WTC11 (cell line): ENCODE measurements at places on chromosomes 6 and 20.
A peak's percentile ranks its signal among the peaks of the same experiment; 100 is the strongest.

- peak overlapping the region; percentile 68 for H3K4me3 ChIP-seq
- H3K4me1 ChIP-seq: peaks cover 46% of the 10 kb centered on the region
- no peaks in the 10 kb centered on the region for H3K36me3 ChIP-seq
- H3K27ac ChIP-seq: no peak overlapping the region
- H3K27me3 ChIP-seq: peaks cover 18% of the 10 kb centered on the region
- DNase-seq: no peak
These were observed 14.4 kb upstream of the TLDC2 start for GRCh38 chr20:36861625-36861874.

DNA sequence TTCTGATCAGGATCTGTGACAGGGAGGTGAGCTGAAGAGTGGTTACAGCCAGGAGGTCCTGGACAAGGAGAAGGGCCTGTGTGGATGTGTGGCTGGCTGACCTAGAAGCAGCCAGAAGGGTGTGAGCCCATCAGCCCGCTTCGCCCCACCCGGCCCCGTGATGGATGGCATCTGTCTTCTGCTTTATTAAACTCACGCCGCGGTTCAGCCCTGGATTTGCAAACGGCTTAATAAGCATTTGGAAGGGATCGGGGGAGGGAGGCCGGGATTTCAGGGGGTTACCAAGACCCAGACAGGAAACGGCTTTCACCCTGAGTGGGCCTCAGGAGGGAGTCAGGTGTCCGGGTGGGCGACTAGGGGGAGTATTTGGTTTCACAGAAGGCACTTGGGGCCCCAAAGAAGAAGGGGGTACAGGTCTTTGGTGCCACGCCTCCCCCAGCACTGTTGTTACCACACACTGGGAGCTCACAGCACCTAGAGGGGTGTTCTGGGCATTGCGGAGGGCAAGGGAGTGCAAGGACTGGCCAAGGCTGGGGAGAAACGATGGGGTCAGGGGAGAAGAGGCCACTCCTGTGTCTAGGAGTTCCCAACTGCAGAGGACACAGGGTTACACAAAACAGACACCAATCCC is 53.8 kb upstream of the FOXP4 start:
- DNase-seq: no peak
- H3K27ac ChIP-seq: no peak overlapping the region
- peaks cover 62% of the 10 kb centered on the region for H3K4me1 ChIP-seq
- peaks cover 68% of the 10 kb centered on the region for H3K27me3 ChIP-seq
- H3K4me3 ChIP-seq: no peak overlapping the region; the same call in 1 of the 2 replicates

- 0 out of 2 replicates have a peak, but pooled peaks cover 2% of the 10 kb centered on the region for H3K36me3 ChIP-seq
- no peaks in the 10 kb centered on the region for H3K4me1 ChIP-seq
- no peaks in the 10 kb centered on the region for H3K27me3 ChIP-seq
- no peak overlapping the region for H3K4me3 ChIP-seq
- no peak for DNase-seq
These were observed 86.5 kb downstream of the ATRN start for GRCh38 chr20:3557237-3557785.

DNA sequence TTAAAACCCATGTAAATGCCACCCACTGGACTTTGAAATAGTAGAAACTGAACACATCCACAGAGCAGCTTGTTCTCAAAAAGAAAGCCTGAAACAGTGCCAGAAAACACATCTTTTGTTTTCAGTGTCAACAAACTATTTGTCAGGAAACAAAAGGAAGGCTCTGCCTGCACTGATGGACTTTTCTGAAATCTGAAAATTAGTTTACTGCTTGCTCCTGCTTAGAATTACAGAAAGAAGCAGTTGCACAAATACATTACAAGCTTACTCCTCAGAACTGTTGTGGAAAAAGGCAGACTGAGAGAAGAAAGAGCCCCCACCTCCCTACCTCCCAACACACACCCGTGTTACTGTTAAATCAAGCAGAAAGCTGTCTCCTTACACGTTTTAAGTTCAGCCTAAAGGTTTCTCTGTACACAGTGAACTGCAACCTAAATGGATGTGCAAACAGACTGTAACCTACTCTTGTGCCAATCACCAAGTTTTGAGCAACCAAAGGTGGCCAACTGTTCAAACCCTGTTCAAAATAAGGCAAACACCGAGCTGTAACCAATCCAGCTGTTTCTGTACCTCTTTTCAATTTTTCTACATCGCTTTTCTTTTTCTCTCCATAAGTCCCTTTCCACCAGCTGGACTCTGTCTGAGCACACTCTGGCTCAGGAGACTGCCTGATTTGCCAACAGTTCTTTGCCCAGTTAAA is 43.7 kb downstream of the FRK start:
- H3K4me1 ChIP-seq: no peaks in the 10 kb centered on the region; the same call in 1 of the 2 replicates
- no peak overlapping the region for H3K4me3 ChIP-seq
- no peak overlapping the region for H3K27ac ChIP-seq
- no peak for DNase-seq

DNA sequence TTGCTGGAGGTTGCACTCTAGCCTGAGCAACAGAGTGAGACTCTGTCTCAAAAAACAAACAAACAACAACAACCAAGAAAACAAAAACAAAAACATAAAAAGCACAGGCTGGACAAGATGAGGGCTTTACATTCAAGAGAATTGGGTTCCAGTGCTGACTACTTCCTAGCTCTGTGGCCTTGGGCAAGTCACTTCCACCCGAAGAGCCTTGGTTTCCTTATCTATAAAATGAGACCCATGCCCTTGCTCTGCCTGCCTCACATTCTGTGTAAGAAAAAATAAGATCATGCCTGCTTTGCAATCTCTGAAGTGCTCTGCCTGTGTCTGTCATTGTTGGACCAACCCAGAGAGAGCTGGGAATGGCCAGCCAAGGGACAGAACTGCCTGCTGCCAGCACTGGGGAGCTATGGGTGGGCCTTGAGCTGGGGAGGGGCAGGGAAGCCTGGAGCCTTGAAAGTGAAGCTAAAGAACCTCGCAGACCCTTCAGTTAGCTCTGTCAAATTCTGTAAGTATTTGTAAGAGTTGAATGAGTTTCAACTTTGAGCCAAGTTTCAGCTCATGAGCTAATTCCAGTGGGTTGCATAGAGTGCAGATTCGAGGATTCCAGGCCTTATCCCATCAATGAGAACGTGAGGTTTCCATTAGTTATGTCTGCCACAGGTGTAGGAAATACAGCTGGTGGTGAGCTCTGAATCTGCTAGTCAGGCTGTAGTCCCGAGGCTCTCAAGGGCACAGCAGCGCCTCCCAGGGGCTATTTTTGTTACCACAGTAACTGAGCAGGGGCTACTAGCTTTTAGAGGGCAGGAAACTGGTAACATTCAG is 93.2 kb downstream of the DLGAP4 start:
- no peak overlapping the region for H3K4me3 ChIP-seq
- no peaks in the 10 kb centered on the region for H3K36me3 ChIP-seq
- H3K27me3 ChIP-seq: no peaks in the 10 kb centered on the region
- peak; percentile 96 for DNase-seq

DNA sequence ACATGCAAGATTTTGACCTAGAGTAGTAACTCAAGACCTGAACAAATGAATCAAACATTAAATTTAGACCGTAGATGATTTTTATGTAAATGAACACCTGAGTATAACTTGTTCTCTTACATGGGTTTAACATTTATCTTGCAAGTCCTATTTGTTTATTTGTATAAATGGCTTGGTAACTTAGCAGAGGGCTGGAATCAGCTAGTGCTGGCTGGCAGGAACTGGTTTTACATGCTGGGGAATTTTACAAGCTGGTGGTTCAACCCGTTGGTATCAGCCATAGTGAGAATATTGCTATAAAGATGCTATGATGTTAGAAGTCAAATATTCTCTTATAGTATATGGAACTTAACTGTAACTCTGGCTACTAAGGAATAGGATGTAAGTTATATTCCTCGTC is 8.9 kb downstream of the SLC22A2 start:
- no peak overlapping the region for H3K4me3 ChIP-seq
- H3K4me1 ChIP-seq: peaks cover 76% of the 10 kb centered on the region
- H3K36me3 ChIP-seq: peaks cover 9% of the 10 kb centered on the region; the same call in 1 of the 2 replicates
- no peak for DNase-seq
- H3K27me3 ChIP-seq: no peaks in the 10 kb centered on the region

- H3K4me1 ChIP-seq: peaks cover 8% of the 10 kb centered on the region
- DNase-seq: no peak
- H3K27ac ChIP-seq: no peak overlapping the region
- H3K27me3 ChIP-seq: no peaks in the 10 kb centered on the region
- H3K36me3 ChIP-seq: peaks cover 18% of the 10 kb centered on the region
- no peak overlapping the region for H3K4me3 ChIP-seq
These were observed 9.9 kb downstream of the TTI1 start for GRCh38 chr20:38023181-38024001.

GRCh38 chr6:2971420-2972218 is at the start of gene SERPINB6:
TSS of gene SERPINB6 (minus strand) at chr6:2971567. CDS start at chr6:2959332, 12,235 bp downstream.
- DNase-seq: peak; percentile 52
- peaks cover 15% of the 10 kb centered on the region for H3K27me3 ChIP-seq
- H3K4me1 ChIP-seq: peaks cover 19% of the 10 kb centered on the region
- no peaks in the 10 kb centered on the region for H3K36me3 ChIP-seq
- peak within 1 kb of the TSS; percentile 78 for H3K4me3 ChIP-seq
- no peak within 1 kb of the TSS for H3K27ac ChIP-seq

- no peaks in the 10 kb centered on the region for H3K27me3 ChIP-seq
- peak overlapping the region; percentile 64 for H3K27ac ChIP-seq
- peaks cover 6% of the 10 kb centered on the region for H3K36me3 ChIP-seq
- DNase-seq: no peak
These were observed 224.1 kb upstream of the MYLIP start for GRCh38 chr6:15904651-15905376.

- peaks cover 16% of the 10 kb centered on the region for H3K36me3 ChIP-seq
- DNase-seq: peak; percentile 78
- H3K27ac ChIP-seq: peak overlapping the region; percentile 85
- H3K4me1 ChIP-seq: peaks cover 61% of the 10 kb centered on the region
- H3K27me3 ChIP-seq: no peaks in the 10 kb centered on the region
These were observed 14.5 kb downstream of the BCL2L1 start for GRCh38 chr20:31707994-31708735.

DNA sequence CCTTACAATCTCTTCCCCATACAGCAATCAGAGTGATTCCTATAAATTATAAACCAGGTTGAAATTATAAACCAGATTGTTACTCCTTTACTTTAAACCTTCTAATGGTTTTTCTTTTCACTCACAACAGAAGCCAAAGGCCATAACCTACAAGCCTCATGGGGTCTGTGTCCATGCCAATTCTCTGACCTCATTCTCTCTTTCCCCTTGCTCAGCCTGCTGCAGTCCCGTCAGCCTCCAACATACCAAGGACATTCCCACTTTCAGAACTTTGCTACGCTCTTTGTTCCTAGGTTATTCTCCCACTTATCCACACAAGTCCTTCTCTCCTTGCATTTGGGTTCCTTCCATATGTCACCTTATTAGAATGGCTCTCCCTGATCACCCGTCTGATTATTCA is 277.9 kb upstream of the TCF21 start:
- H3K27me3 ChIP-seq: no peaks in the 10 kb centered on the region; the same call in 1 of the 2 replicates
- H3K27ac ChIP-seq: no peak overlapping the region
- no peak for DNase-seq
- no peaks in the 10 kb centered on the region for H3K36me3 ChIP-seq
- peaks cover 25% of the 10 kb centered on the region for H3K4me1 ChIP-seq

- peak within 1 kb of the TSS; percentile 67 for H3K4me3 ChIP-seq
- DNase-seq: peak; percentile 84
- no peaks in the 10 kb centered on the region for H3K36me3 ChIP-seq
- H3K4me1 ChIP-seq: peaks cover 9% of the 10 kb centered on the region
These were observed at the start of gene ADGB for GRCh38 chr6:146598772-146599405. TSS of gene ADGB (plus strand) at chr6:146598972. CDS start at chr6:146599041, 69 bp downstream.

DNA sequence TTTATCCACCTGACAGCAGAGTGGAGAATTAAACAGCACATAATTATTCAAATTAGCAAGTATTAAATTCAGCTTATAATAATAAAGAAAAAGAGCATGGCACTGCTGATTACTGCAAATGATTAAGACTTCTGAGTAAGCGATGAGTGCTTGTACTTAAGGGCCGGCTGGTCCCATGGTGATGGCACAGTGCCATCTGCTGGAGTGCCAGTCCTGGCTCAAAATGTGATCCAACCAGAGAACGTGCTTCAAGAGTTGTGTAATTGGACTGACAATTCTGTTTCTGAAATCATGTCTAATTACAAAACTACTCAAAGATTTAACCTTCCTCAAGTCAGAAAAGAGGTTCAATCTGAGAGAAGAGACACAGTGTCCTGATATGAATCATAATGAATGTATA is 181.6 kb upstream of the RGS17 start:
- no peaks in the 10 kb centered on the region for H3K36me3 ChIP-seq
- peak; percentile 48 for DNase-seq
- H3K4me1 ChIP-seq: peaks cover 4% of the 10 kb centered on the region; the same call in 1 of the 2 replicates
- H3K27ac ChIP-seq: no peak overlapping the region
